Stimulated activated CD4-positive, alpha-beta T cell treated with anti-CD3 and anti-CD28 coated beads, Interleukin-4, amount 100 ng/mL, for 24 hours (primary cell): ENCODE measurements at places on chromosomes 2 and 18.
A peak's percentile ranks its signal among the peaks of the same experiment; 100 is the strongest.

- DNase-seq = no peak
Measured at GRCh38 chr2:71849111-71849510, 298.6 kb downstream of the CYP26B1 start.

DNA sequence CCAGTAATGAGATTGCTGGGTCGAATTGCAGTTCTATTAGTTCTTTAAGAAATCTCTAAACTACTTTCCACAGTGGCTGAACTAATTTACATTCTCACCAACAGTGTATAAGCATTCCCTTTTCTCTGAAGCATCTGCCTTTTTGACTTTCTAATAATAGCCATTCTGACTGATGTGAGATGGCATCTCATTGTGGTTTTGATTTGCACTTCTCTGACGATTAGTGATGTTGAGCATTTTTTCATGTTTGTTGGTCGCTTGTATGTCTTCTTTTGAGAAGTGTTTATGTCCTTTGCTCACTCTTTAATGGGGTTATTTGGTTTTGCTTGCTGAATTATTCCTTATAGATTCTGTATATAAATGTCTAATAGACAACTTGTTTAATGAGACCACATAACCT, 69.6 kb upstream of the UGP2 start:
- no peak for DNase-seq

GRCh38 chr2:60555066-60555782, 1.8 kb upstream of the BCL11A start:
- peak; percentile 58 for DNase-seq

- DNase-seq = no peak
Measured at GRCh38 chr2:239689410-239689809, 288.6 kb upstream of the HDAC4 start.

GRCh38 chr2:138415985-138416384, 85.6 kb upstream of the SPOPL start:
- no peak for DNase-seq

DNA sequence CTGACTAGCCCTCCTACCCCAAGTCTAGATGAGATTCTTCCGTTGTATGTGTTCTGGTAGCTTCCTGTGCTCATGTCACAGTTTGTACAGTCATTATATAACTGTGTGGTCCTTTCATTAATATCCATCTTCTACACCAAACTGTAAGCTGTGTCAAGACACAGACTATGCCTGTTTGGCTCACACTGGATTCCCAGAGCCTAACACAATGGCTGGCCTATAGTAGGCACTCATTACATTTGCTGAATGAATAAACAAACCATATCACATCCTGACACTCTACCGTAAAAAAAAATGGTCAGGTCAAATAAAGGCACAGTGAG, 72.6 kb downstream of the ANKRD44 start:
- no peak for DNase-seq

DNA sequence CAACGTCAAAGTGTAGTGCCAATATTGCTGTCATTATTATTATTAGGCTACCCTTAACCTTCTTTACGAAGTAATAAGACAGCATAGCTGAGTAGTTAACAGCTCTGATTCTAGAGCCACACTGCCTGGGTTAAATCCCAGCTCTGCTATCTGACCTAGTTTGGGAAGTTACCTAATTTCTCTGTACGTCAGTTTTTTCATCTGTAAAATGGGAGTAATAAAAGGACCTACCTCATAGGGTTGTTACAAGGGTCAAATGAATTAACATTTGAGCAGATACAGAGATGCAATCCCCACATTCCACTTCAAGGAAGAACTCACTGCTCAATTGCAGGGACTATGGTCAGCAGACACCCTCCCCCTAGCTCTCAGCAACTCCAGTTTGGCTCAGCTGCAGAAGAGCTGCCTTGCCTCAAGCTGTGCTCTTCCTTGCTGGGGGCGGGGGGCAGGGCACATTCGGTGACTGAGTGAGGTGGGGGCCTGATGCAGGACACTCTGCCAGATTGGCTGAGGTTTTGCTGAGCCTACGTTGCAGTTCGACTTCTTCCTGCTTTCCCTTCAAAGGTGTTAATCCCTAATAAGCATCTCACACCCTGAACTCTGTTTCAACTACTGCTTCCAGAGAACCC, 11.0 kb upstream of the LGALSL start:
- no peak for DNase-seq

GRCh38 chr18:49682173-49682802, 120.4 kb downstream of the LIPG start:
- DNase-seq = no peak

DNA sequence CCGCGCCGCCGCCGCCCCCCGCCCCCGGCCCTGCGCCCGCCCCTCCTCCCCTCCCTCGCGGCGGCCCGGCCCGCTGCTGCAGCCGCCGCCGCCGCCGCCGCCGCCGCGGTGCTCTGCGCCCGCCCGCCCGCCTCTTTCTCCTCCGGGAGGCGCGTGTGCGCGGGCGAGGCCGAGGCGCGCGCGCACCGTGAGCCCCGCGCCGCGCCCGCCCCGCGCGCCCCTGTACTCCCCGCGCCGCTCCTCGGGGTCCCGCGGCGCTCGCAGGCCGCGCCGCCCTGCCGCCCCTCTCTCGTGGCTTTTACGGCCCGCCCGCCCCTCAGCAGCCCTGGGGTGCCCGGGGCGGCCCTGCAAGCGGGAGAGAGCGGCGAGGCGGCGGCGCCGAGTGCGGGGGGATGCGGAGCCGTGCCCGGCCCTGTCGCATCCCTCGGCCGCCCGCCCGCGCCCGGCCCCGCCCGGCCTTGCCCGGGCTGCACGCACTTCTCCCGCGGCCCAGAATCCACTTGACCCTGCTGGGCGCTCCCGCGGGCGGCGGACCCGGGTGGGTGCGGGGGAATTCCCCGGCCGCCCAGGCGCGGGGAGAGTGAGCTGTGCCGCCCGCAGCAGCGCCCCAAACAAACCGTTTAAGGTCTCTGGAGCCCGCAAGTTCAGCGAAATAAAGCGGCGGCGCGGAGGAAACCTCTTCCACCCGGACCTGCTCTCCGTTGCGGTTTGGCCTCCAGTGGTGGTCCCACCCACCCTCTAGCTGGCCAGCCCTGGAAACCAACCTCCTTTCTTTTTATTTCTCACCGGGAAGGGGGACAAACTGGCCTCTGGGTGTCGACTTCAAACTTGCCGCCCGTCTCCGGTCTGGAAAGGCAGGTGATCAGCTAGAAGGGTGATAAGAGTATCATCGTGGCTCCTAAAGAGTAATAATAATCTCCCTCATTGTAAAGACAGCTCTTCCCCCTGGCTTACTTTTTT, 37.4 kb downstream of the AFF3 start:
- DNase-seq = peak; percentile 7

DNA sequence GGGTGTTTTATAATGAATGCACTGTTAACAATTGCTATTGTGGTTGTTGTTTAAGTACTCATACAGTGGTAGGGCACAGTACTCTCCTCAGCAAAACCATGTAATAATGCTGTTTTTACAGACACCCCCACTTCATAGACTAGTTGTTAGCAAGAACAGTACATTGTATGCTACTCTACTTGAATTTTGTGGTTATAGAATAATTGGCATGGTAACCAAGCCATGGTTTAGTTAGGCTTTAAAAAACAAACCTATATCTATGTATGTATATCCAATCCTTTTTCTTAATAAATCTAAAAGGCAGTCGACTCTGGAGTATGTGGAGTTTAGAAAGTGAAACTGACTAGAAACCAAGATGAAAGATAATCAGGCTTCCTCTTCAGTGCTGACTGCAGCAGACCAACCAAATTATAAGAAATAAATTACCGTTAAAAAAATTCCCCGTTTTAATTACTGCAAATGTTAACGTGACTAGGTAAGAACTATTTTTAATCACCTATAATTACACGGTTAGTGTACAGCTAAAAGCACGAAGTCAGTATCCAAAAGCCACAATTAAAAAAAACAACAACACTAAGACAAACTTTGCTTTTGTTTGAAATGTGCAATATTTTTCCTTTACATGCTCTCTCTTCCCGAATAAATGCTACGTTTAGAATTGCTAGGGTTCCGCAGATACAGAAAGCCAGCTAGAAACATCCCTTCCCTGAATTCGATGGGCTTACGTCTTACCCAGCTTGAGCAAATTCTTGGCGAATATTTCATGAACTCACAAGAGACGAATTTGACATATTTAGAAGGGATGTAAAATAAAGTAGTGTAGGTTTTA, 113.3 kb upstream of the SERTAD2 start:
- no peak for DNase-seq

DNA sequence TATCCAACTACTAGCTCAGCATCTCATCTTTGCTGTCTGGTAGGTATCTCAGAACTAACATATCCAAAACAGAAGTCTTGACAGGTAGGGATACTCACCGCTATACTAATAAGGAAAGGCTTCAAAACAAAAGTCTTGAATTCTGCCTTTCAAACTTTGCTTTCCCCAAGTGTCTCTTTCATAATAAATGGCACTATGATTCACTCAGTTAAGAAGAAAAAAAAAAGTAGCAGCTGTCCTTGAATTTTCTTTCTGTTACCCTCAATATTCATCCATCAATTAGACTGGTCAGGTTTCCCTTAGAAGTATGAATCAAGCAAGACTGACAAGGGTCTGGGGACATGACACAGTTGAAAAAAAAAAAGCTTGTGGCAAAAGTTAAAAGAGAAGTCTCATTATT, 175.1 kb downstream of the GULP1 start:
- DNase-seq = no peak

GRCh38 chr18:2979871-2980790, 32.8 kb downstream of the LPIN2 start:
- no peak for DNase-seq

- DNase-seq = no peak
Measured at GRCh38 chr2:126975671-126976655, 77.3 kb downstream of the TEX51 start.

DNA sequence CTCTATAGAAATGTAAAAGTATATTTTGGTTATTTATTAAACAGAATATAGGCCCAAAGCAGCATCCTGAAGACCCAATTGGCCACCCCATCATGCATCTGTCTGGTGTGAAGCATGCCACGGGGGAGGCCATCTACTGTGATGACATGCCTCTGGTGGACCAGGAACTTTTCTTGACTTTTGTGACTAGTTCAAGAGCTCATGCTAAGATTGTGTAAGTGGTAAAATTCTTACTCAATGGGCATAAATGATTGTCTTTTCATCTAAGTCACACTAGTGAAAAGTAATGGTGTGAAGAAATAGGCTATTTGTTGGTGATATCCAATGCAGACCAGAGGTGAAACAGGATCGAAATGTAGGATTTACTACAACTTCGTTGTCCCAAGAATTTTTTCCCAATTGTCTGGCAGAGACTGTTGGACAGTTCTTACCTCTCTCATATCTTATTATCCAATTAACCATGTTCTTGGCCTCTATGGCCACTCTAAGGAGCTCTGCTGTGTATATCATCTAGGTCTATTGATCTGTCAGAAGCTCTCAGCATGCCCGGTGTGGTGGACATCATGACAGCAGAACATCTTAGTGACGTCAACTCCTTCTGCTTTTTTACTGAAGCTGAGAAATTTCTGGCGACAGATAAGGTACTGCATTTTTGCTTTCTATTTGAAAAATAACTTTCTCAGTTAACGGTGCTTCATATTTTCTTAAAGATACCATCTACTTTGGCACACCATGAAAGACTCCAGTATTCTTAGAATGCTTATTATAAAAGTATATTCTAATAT, 35.0 kb downstream of the AOX1 start:
- DNase-seq = no peak

- DNase-seq = no peak
Measured at GRCh38 chr2:222703886-222704285, 32.4 kb downstream of the MOGAT1 start.

GRCh38 chr18:41624460-41624859, 330.6 kb upstream of the PIK3C3 start:
- no peak for DNase-seq

DNA sequence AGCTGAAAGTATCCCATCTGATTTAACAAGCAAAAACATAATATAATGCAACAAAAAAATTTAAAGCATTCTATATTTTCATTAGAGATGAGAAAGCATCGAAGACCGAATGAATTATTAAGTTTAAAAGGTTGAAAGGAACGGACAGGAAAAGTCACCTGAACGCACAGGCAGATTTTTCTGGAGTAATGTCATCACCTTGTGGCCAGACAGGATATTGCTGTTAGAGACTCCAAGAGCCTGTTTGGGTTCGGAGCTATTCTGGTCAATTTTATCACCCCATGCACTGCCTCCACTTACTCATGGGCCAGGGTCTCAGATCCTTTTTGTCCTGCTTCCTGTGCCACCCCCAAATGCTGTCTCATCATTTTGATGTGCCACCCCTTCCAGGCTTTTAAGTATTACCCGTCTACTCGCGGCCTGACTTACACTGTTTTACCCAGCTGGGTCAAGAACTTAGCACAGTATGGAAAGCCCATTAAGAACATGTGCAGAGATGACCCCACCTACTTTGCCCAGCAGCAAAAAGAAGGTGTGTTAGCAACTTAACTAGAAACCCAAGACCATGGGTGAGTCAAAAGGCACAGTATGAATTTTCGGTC, 27.3 kb downstream of the GKN2 start:
- peak; percentile 71 for DNase-seq

- DNase-seq = no peak
Measured at GRCh38 chr18:8559612-8560186, 49.5 kb upstream of the RAB12 start.

DNA sequence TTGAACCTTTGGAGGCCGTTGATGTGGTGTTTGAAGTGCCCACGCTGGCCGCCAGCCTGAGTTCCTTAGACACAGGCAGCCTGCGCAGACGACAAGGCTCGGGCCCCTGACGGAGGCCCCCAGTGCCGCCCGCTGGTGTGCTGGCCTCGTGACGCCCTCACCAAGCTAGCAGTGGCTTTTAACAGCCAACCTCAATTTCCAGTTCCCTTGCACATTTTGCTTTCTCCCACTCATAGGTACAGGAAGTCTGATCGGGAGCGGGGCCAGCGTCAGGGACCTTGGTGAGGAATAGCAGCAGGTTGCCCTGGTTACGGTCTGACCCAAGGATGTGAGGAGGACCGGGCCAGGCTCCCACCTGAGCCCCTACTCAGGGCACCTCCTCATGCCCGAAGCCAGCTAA, 207.6 kb upstream of the RAB12 start:
- no peak for DNase-seq

DNA sequence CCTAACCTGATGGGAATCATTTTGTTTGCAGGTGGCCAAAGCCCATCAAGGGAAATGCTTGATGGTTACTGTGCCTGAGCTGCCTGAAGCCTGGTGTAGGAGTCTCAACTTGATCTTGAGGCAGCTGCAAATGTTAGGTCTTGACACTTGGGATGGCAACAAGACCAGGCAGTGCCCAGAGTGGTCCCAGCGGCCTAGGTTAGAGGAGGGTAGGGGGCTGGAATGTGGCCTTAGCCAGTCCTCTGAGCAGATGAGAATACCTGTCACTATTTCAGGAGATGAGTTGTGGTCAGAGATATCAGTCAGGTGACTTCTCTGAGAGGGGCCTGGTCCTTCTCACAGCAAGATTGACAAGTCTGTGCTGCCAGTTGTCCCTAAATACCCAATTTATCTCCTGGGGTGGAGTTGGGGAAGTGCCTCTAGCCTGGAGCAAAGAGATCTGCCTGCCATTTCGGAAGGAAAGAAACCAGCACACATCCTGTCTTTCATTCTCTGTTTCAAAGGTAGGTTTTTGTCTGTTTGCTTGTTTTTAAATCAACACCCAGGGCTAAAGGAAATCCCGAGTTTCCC, 13.4 kb downstream of the SPTBN1 start:
- no peak for DNase-seq

- DNase-seq = no peak
Measured at GRCh38 chr2:234198976-234199375, 148.5 kb downstream of the SPP2 start.

- DNase-seq = no peak
Measured at GRCh38 chr2:72719416-72719815, 106.4 kb downstream of the EXOC6B start.
